Stimulated activated CD8-positive, alpha-beta memory T cell treated with anti-CD3 and anti-CD28 coated beads, Interleukin-7, amount 100 ng/mL, for 24 hours (primary cell): ENCODE measurements at places on chromosomes 1 and 21.
A peak's percentile ranks its signal among the peaks of the same experiment; 100 is the strongest.

- no peak for DNase-seq
These were observed 15.4 kb upstream of the TSPAN1 start for GRCh38 chr1:46159516-46159915.

- DNase-seq: no peak
These were observed 31.0 kb upstream of the MAN1A2 start for GRCh38 chr1:117336088-117336817.

DNA sequence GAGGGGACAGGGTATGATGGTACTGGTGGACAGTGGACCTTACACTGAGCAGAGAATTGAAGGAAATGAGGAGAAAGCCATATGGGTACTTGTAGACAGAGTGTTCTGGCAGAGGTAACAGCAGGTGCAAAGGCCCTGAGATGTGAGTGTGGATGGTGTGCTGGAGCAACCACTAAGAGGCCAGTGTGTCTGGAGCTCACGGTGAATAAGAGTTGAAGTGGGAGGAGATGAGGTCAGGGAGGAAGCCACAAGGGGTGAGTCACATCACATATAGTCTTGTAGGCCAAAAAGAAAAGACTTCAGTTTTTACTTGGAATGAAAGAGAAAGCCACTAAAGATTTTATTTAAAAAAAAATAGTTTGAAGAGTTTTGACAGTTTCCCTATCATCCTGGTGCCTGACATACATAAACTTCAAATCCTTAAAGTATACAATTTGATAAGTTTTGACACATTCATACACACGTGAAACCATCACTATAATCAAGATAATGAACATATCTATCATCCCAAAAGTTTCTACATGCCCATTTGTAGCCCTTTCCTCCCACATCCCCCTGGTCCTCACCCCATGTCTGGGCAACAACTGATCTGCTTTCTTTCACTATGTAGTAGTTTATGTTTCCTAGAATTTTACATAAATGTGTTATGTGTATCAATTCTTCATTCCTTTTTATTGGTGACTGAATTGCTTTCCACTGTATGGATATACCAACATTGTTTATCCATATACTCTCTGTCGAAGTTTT, 148.4 kb downstream of the GPATCH2 start:
- peak; percentile 12 for DNase-seq

GRCh38 chr21:42060166-42060565, 11.0 kb upstream of the UMODL1 start:
- DNase-seq: no peak

GRCh38 chr1:53291574-53291973, 36.3 kb downstream of the LRP8 start:
- no peak for DNase-seq

DNA sequence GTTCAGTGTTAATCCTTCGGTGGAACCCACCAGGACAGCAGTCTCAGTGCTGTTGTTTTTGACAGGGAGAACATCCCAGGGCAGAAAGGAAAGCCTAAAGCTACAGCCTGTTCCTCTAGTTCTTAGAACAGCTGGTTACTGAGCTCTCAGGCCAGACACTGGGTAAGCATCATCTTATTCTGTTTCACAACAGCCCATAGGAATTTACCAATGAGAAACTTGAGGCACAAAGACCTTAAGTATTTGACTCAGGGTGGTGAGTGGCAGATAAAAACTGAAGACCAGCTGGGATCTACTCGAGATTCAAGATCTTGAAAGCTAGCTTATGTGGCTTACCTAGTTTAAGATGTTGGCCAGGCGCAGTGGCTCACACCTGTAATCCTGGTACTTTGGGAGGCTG, 9.4 kb upstream of the NEK2 start:
- DNase-seq: no peak

- no peak for DNase-seq
These were observed 8.9 kb upstream of the GPR37L1 start for GRCh38 chr1:202113690-202114300.

- no peak for DNase-seq
These were observed 6.0 kb upstream of the PIGC start for GRCh38 chr1:172449585-172450523.

DNA sequence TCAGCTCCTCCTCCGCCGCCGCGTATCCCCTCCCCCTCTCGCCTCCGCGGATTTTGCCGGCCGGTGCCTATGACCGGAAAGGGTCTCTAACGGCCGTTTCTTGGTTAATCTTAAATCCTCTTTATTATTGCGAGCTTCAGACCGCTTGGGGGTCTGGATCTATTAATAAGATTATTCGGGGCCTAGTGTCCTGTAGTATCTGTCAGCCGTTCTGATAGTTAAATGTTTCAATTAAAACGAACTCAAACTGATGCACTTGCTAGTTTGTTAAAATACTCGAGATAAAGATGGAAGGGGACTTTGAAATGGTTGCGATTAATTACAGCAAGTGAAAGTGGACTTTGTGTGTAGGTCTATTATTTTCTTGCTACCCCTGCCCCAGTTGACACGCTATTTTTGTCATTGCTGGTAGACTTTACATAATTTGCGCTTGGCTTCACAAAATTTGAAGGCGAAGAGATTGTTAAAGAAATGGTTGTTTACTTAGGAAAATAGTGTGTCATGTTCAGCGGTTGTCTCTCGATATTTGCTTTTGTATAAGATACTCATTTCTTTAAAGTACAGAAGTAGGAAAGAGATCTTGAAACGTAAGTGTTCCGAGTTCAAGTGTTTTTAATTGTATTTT, 779 bp downstream of the SON start:
- no peak for DNase-seq

DNA sequence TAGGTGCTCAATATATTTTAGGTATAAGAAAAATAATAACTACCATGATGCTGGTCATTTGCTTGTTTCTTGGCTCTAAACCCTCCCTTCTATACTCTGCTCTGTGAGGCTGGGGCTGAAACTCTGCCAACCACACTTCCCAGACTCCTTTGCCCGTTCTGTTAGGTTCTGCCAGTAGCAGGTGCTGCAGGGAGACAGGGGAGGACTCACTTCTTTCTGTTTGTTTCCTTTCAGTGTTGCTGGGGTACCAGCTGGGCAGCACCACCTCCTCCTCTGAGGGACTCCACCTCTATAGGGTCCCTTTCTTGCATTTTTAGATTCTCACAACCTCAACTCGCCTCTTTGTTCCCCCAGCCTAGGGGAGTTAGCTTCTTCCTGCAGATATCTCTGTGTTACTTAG, 17.0 kb upstream of the SH2D2A start:
- DNase-seq: no peak

- DNase-seq: no peak
These were observed 75.8 kb downstream of the FOXJ3 start for GRCh38 chr1:42259059-42259738.

GRCh38 chr21:38751379-38752050, 54.2 kb upstream of the ETS2 start:
- DNase-seq: no peak

- peak; percentile 51 for DNase-seq
These were observed 37.0 kb downstream of the NUAK2 start for GRCh38 chr1:205284420-205285144.

DNA sequence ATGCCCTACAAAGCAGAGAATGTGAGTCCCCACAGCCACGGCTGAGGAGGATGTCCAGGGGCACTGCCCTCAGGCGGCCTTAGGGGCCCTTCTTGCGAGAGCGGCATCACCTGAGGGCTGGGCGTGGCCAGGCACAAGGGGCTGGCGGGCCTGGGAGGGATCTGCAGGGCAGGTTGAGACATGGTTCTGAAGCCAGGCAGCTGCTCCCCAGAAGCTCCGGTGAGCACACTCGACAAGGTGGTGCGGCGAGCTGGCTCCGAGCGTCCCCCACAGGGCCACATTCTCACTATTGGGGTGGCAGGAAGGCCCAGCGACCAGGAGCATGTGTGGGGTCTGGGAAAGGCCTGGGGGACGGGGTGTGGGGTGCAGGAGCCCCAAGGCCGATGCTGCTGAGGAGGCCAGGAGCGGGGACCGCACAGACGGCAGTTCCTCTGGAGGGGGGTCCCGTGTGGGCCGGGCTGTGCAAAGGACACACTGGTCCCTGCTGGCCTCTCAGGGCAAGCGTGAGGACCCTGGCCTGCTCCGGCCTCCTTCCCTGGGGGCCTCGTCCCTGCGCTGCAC, 47.2 kb downstream of the MORN1 start:
- no peak for DNase-seq

- no peak for DNase-seq
These were observed 612.9 kb upstream of the USP24 start for GRCh38 chr1:55828044-55828443.

- DNase-seq: no peak
These were observed 5.7 kb upstream of the FASLG start for GRCh38 chr1:172653015-172653709.

- DNase-seq: no peak
These were observed 149.8 kb upstream of the DUSP10 start for GRCh38 chr1:221891708-221892107.

DNA sequence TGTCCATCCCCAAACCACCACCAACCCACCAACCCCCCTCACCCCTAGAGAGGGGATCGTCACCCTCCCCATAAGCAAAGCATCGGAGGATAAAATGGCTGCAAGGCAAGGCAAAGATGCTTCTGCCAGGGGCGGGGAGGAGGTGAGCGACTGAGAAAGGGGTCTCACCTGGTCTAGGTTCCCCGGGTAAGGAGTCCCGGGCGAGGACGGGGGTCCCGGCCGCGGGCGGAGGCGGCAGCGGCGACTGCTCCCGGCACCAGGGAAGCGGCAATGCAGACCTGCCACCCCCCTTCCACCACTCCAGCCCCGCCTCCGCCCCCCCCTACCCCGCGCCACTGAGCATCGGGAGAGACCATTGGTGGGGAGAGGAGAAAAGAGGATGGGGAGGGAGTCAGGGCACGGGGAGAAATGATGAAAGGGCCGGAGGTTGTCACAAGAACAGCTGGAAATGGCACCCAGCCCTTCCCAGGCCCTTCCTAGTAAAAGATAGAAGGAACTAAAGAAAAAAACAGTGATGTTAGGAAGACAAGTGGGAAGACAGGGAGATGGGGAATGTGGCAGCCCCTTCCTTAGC, at the start of gene SV2A:
Gene SV2A, minus strand, starts transcription at position 274 of the 574 bp plus-strand sequence. CDS start 4,004 bp downstream, outside the sequence.
- DNase-seq: peak; percentile 14

DNA sequence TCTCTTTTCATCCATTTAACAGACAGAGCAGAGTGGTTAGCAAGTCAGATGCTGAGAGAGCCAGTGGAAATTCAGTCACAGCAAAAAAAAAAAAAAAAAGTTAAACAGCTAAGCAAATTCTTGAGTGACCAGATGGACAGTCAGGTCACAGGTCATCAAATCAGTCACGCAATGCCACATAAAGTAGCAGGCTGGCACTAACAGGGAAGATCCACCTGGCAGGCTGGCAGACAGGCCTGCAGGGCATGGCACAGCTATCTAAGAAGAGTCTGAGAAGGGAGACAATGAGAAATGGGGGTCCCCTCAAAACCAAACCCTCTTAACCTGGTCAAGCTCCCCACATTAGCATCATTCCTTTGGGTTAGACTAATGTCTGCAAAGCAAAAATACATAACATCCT, 371.9 kb downstream of the TTLL7 start:
- DNase-seq: no peak

DNA sequence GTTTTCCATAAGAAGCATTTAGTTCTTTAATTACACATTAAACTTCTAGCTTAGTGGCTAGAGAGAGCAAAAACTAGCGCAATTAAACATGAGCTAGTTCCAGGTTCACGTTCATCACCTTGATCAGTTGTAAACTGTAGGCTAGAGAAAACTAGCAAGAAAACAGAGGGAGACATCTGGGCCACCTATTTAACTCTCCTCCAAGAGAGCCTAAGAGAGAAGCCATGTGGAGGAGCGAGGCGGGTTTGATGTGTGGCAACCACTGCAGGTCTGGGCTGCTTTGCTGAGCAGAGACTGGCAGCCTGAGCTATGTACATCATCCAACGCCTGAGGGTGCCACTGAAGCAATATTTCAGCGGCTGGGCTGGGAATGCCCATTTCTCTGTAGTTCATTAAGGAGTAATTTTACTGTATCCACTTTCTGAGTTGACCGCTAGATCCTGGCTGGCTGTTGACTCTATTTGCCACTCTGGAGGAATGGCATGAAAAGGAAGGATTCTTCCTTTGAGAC, 252.9 kb downstream of the DYRK1A start:
- DNase-seq: no peak

DNA sequence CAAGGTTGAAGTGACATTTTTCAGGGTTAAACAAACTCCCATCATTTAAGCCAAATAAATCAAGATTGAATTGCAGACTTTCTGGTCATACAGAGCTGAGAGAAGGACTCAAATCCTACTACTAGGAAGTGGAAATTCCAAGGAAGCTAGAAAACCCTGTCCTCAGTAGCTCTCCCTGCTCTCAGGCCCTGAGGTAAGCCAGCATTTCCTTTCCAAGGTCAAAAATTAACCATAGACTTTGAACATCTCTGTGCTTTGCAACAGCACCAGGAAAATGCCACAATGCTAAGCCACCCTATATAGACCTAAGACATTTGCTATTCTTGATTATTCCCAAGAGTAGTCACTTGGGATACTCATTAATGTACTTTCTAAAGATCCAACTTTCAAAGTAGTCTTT, 45.1 kb downstream of the LUZP1 start:
- DNase-seq: no peak
